ENCODE measurements at places on chromosomes 16 and 17.

- no peak for DNase-seq
Observed at GRCh38 chr17:12743046-12743445, 46.3 kb upstream of the ARHGAP44 start.

GRCh38 chr17:63460018-63460417 lies 13.9 kb upstream of the CYB561 start:
- no peak for DNase-seq

DNA sequence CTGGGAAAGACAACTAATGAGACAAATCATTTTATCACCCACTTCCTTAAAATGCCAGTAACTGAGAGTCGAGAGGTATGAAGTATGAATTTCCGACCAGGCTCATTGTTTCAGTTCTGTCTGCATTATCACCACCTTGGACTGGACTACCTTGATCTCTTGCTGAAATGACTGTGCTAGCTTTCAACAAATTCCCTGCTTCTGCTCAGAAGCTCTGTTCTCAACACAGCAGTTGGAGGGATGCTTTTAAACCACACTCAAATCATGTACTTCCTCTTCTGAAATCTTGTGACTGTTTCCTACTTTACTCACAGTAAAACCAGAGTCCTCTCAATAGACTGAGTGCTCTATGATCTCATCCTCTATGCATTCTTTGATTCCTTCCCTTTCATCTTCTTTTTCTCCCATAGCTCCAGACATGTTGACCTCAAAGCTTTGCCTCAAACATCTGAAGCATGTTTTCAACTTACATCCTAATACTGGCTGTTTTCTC lies 195.8 kb downstream of the KCNJ2 start:
- no peak for DNase-seq

DNA sequence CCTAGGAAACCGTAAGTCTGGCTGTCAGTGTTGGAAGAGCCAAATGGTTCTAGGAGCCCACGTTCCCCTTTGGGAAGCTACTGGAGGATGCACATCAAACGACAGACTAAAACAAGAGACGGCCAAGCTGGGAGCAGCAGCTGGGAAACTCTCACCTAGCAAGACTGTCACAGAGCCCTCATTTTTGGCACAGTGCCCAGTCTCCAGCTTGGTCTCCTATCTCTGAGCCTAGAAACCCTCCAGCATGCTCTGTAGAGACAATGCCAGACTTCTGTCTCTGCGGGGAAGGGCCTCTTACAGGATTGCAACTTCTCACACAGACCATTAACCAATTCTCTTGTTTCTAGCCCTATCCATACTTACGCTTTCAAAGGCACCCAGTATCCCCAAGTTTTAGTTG lies 23.5 kb downstream of the GTF3C1 start:
- no peak for DNase-seq

DNA sequence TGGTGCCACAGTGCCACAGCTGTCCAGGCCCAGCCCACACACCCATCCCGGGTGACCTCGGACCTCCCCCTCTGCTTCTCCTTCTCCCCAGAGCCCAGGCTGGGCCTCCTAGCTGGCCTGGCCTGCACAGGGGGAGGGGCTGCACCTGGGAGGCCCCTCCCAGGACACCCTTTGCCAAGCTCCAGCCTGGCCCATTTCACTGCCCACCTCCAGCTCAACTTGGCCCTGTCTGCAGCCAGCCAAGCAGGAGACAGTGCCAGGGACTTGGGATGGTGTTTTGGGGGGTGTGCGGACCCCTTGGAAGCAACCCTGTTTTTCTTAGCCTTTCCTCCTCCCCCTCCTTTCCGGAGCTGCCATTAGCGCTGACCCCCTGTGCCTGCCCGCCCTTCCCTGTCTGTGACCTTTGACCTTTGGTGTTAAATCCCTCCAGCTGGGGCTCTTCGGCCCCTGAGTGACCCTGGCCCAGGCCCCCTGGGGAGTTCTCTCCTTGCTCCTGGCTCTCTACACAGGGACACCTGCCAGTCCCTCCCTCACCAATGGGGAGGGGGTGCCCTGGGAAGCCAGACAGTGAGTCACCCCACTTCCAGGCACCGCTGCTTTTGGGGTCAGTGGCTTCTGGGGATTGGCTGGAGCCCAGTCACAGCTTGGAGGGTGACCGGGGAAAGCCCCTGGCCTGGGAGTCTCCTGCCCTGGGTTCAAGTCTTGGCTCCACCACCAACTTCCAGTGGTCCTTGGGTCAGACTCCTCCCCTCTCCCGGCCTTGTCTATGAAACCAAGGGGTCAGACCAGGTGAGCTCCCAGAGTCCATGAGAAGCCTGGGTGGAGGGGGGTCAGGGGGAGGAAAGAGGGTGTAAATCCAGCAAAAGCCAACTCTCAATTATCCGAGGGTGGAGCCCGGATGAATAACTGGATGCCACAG lies 1.9 kb downstream of the GLIS2 start:
- no peak for DNase-seq

- DNase-seq, result no peak
Observed at GRCh38 chr17:75475144-75475835, 18.9 kb downstream of the TMEM94 start.

DNA sequence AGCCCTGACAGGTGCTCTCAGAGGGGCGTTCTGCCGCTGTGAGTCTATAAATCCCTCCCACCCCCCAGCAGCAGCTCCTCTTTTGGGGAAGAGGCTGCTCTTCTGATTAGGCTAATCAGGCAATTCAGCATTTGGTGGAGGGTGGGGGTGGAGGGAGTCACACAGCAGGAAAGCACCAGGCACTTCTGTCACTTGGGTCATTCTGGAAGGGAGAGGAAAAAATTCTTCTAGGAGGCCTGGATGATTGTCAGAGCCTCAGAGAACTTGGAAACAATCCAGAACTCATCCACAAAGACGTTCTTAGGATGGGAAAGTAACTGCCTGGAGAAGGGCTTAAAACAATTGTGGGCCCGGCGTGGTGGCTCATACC lies 7.3 kb upstream of the SSTR2 start:
- no peak for DNase-seq

GRCh38 chr16:17457997-17458396 lies 12.8 kb downstream of the XYLT1 start:
- no peak for DNase-seq

GRCh38 chr16:49851468-49851787 lies 4.5 kb downstream of the ZNF423 start:
- DNase-seq, result no peak

DNA sequence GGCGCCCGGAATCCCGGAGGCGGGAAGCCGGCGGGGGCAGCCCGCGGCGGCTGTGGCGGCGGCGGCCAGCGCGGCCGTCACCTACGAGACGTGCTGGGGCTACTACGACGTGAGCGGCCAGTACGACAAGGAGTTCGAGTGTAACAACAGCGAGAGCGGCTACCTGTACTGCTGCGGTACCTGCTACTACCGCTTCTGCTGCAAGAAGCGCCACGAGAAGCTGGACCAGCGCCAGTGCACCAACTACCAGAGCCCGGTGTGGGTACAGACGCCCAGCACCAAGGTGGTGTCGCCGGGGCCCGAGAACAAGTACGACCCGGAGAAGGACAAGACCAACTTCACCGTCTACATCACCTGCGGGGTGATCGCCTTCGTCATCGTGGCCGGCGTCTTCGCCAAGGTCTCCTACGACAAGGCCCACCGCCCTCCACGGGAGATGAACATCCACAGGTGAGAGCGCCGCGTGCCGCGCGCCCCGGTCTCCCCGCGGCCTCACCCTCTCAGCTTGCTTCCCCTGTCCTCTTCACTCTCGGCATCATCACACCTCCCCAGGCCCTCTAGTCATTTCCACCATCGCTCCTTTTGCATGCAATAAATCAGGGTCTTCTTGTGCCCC lies 706 bp downstream of the SHISA6 start:
- no peak for DNase-seq

- DNase-seq, result no peak
Observed at GRCh38 chr17:66661411-66662256, 173.3 kb upstream of the CACNG5 start.

GRCh38 chr16:48409839-48410632 lies 24.8 kb upstream of the SIAH1 start:
- DNase-seq, result no peak

- no peak for DNase-seq
Observed at GRCh38 chr16:7644176-7644575, 311.5 kb downstream of the RBFOX1 start.

GRCh38 chr17:3955673-3955988 lies 8.6 kb downstream of the ATP2A3 start:
- no peak for DNase-seq

GRCh38 chr17:27533874-27534815 lies 77.9 kb downstream of the KSR1 start:
- DNase-seq, result no peak

DNA sequence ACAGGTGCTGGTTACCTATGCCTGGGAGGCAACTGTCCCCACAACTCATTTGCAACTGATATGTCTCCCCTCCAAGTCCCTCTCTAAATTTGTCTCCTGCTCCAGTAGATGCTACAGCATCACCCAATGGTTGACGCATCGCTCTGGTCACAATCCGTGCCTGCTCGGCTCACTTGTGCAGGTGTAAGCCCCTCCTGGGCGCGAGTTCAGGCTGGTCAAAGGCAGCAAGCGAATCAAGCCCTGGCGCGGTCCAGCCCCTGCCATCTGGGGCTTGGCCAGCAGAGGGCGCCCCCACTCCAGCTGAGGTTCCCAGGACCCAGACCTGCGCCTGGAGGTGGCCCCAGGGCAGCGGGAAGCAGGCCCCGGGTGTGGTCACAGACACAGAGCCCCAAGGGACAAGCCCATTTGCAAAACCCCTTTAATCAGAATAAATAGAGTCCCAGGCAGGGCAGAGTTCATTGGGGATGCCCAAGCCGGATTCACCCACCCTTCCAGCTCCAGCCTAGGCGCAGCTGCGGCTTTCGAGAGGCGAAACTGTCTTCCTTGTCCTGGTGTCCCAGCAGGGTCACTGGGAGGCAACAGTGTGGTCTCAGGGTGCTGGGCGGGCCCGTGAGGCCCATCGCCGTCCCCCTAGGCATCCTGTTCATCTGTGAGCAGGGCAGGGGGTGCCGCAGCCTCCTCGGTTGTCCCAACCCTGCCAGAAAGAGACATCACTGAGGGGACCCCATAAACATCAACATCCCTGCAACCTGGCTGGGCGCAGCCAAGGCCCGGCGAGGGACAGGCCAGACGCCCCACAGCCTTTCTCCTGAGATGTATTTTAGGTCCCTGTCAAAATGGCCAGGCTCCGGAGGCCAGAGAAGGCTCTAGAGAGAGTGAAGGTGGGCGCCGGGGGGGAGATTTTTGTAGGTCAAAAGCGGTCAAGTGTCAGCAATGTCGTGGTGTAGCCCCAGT lies 15.8 kb downstream of the TMC6 start:
- no peak for DNase-seq

Data from stimulated activated CD8-positive, alpha-beta memory T cell treated with anti-CD3 and anti-CD28 coated beads, Interleukin-15, amount 100 ng/mL, for 4 hours (primary cell).